ENCODE measurements at places on chromosomes 4 and X. TPM values are rescaled to one million over a fixed set of nuclear protein-coding genes. Genes with fewer than 3 reads are reported as not detected.

Gene FGD1
- total RNA-seq = 22.4 TPM

Gene PUDP
- total RNA-seq = 32.4 TPM

DNA sequence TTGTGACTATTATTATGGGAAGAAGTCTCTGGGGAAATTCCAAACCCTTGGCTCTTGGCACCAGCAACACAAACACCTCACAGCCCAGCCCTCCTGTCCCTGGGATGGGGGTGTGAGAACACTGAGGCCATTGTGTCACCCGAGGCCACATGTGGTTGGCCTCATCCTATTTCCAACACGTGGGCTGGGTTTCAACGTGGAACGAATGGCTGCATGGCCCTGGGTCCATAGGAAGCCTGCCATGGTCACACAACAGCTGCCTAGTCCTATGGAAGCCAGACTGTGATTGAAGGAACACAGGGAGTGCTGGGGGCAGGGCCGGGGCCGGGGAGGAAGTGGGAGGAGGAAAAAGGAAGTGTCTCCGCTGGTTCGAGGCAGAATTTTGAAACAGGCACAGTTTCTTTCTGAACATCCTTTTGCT is 10.0 kb downstream of the CLCN4 start:
- DNase-seq = no peak

- DNase-seq = no peak
Observed at GRCh38 chr4:141387299-141387698, 166.6 kb downstream of the ZNF330 start.

DNA sequence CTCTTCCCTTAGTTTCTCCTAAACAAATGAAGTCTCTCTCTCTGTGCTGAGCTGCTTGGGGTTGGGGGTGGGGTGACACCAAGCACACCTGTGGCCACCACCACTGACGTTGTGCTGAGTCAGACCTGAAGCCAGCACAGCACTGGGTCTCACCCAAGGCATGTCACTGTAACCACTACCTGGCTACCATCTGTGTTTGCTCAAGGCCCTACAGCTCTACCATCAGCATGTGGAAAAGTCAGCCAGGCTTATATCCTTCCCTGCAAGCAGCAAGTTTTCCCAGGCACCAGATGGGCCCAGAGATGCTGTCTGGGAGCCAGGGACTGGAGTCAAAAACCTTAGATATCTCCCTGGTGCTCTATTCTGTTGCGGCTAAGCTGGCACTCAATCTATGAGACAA is 6.9 kb downstream of the CXCL10 start:
- no peak for DNase-seq

- peak; percentile 16 for DNase-seq
Observed at GRCh38 chr4:158624889-158625478, 46.7 kb downstream of the C4orf46 start.

GRCh38 chrX:148542481-148543255 is 42.3 kb downstream of the AFF2 start:
- no peak for DNase-seq

GRCh38 chr4:86054286-86055032 is 305.4 kb downstream of the MAPK10 start:
- no peak for DNase-seq

GRCh38 chr4:104677116-104677515 is 182.4 kb upstream of the CXXC4 start:
- no peak for DNase-seq

- DNase-seq = no peak
Observed at GRCh38 chrX:107504006-107504405, 54.6 kb downstream of the FRMPD3 start.

DNA sequence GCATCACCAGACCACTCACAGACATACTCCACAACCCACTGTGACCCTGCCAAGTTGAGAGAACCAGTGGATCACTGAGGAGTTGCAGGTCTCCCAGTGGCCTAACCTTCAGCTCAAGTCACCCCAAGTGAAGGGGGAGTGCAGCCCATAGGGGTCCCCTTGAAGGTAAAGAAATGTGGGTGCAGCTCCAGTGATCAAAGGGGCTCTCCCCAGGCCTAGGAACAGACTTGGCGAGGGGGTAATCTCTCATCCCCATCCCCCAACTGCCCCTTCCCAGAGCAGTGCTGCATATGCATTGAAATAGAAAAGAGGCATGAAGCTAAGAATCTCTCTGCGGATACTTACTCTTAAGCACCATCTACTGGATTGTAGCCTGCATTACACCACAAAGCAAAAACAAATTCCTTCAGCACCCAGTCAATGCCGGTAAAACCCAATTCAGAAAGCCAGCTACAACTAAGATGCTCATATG is 27.0 kb downstream of the MAGEE1 start:
- DNase-seq = peak; percentile 3

GRCh38 chr4:155025762-155026457 is 182.5 kb upstream of the NPY2R start:
- peak; percentile 51 for DNase-seq
